ENCODE measurements at places on chromosomes 3 and 15. TPM values are rescaled to one million over a fixed set of nuclear protein-coding genes. Genes with fewer than 3 reads are reported as not detected.

Gene KNG1
- not detected for total RNA-seq

Gene CCR5
- 0.46 TPM for total RNA-seq

GRCh38 chr3:152607179-152607578, 227.8 kb upstream of the P2RY1 start:
- DNase-seq = no peak
- no peak overlapping the region for H3K4me3 ChIP-seq
- H3K36me3 ChIP-seq = no peaks in the 10 kb centered on the region
- H3K4me1 ChIP-seq = peaks cover 14% of the 10 kb centered on the region
- no peak overlapping the region for H3K27ac ChIP-seq
- H3K27me3 ChIP-seq = no peaks in the 10 kb centered on the region

DNA sequence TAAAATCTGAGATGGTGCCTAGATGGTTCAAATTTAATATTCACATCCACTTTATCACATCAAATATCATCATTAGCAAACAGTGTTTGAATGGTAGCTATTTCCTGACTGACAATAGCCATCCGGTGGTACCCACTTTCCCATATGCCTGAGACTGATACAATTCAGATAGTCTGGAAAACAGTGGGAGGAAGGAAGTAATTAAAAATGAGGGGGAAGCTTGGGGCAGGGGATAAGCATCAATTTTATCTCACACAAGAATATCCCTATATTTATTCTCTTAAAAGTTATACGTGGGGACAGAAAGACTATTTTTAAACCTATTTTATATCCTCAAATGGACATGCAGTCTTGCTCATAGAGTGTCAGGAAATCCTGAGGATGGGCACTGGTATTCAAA, 122.5 kb upstream of the GAP43 start:
- no peak overlapping the region for H3K27ac ChIP-seq
- no peak overlapping the region for H3K4me3 ChIP-seq
- no peaks in the 10 kb centered on the region for H3K36me3 ChIP-seq
- no peaks in the 10 kb centered on the region for H3K27me3 ChIP-seq

Gene BDH1
- total RNA-seq = 72.3 TPM

Gene CCDC39
- not detected for total RNA-seq
